Activated CD4-positive, alpha-beta memory T cell treated with anti-CD3 and anti-CD28 coated beads for 36 hours (primary cell): ENCODE measurements at places on chromosomes 4 and X. TPM values are rescaled to one million over a fixed set of nuclear protein-coding genes. Genes with fewer than 3 reads are reported as not detected.

Gene SLC2A9
- total RNA-seq = 0.10 TPM

Gene GLOD5
- total RNA-seq = not detected

GRCh38 chr4:104575278-104575677 lies 80.6 kb upstream of the CXXC4 start:
- DNase-seq = no peak

- peak; percentile 13 for DNase-seq
Observed at GRCh38 chrX:134236626-134237614, at the start of gene CCDC160. Gene CCDC160 (plus strand): TSS chrX:134237182. CDS start chrX:134244801, 7,619 bp downstream.

DNA sequence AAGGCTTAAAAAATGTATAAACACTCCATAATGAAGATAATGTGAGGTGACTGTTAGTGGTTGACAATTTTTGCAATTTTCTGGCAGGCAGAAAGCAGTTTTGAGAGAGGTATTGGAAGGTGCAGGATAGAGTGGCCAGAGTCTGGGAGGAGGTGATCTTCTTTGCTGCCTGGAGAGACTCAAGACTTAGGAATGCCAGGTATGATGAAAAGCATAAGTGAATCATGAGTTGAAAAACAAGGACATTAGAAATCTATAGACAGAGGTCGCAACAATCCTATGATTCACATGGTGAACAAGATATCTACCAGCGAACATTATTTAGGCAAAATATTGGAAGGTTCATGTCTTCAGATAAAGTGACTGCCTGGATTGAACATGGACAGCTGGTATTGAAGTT lies 118.5 kb downstream of the CFAP299 start:
- DNase-seq = no peak

DNA sequence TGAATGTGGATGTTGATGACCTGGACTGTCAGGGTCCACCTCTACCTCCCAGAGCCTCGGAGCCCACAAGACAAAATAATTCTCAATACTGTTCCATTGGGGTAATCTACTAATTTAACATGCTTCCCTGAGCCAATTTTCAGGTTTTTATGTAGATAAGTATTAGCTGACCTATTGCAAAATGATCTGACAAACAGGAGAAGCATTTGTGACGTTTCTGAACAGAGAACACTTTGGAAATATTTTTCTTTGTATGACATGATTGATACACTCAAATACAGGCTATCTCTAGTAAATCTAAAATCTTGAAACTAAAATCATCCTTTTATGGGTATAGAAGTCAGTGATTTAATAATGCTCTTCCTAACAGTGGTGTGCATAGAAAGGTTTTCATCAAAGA lies 716.6 kb downstream of the KLHL13 start:
- DNase-seq = no peak

DNA sequence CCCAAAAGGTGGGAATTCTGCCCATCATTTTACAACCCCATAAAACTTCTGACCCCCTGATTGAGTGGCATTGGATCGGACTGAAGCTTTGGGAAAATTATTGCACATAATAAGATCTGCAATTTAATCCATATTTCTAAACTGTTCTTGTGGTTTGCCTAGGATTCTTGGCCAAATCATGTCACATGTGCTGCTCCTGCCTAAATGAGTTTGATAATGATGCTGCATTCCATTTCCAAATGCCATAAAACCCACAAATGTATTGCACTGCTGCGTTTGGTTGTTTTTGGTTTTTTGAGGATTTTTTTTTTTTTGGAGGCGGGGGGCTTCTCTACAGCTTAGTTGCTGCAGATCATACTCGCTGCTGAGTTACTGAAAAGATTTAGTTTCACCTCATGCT lies 153.6 kb downstream of the QDPR start:
- no peak for DNase-seq

- DNase-seq = no peak
Observed at GRCh38 chrX:56233100-56233499, 944 bp downstream of the KLF8 start.
